ENCODE measurements at places on chromosomes 4 and X.
A peak's percentile ranks its signal among the peaks of the same experiment; 100 is the strongest.

- DNase-seq, result peak; percentile 16
These were observed 95.4 kb upstream of the MAML3 start for GRCh38 chr4:140249351-140249750.

DNA sequence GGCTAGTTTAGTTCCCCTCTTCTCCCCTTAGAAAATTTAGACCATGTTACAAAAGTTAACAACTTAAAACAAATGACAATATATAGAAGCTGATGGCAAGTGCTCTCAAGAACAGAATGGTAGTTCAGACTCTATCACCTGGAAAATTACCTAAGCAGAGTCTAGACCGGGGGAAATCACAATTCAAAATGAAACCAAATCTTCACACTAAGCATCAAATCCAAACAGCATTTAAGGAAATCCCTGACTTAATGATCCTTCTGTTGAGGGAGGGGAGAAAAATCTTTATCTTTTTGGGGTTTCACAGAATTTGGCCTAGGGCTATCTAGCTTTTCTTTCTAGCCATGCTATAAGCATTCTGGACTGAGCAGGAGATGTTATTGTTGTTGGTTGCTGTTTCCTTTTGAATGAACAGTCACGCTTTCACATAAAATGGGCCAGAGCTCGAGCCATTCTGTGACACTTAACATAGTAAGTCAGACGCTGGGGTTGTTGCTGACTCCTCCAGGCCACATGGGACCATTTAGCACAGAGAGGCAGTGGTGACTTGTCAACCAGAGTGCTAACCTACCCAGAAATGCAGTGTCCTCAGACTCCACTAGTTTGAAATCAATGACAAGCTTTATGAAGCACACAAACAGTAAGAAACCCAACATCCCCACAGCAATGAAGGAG lies 16.0 kb upstream of the LSM6 start:
- DNase-seq, result no peak

GRCh38 chr4:188300385-188300784 lies 161.1 kb downstream of the TRIML1 start:
- no peak for DNase-seq

GRCh38 chr4:137421796-137422195 lies 110.5 kb downstream of the PCDH18 start:
- no peak for DNase-seq

GRCh38 chr4:38641811-38642210 lies 22.2 kb upstream of the KLF3 start:
- DNase-seq, result no peak

DNA sequence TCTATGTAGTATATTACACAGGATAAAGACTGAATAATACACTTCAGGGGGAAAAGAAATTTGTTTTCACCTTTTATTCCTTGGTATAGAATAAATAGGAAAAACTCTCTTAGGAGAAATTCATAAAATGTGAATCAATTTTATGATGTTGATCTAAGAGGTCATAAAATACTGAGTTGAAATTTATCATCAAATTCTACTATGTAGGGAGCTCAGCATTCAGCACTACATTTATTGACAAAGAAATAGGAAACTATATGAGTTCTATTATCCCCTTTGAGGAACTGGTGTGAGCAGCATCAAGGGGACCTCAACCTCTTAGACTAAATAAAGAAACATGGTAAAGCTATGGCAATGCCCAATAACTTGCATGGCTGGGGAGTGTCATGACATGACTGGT lies 348.2 kb upstream of the SMIM31 start:
- DNase-seq, result no peak

GRCh38 chr4:141158219-141158618 lies 24.9 kb upstream of the RNF150 start:
- DNase-seq, result no peak

- DNase-seq, result peak; percentile 36
These were observed 23.6 kb upstream of the SMPX start for GRCh38 chrX:21781525-21781924.

GRCh38 chr4:61200187-61200915 lies at the start of gene ADGRL3:
TSS of gene ADGRL3 (plus strand) at chr4:61200326.
- no peak for DNase-seq

DNA sequence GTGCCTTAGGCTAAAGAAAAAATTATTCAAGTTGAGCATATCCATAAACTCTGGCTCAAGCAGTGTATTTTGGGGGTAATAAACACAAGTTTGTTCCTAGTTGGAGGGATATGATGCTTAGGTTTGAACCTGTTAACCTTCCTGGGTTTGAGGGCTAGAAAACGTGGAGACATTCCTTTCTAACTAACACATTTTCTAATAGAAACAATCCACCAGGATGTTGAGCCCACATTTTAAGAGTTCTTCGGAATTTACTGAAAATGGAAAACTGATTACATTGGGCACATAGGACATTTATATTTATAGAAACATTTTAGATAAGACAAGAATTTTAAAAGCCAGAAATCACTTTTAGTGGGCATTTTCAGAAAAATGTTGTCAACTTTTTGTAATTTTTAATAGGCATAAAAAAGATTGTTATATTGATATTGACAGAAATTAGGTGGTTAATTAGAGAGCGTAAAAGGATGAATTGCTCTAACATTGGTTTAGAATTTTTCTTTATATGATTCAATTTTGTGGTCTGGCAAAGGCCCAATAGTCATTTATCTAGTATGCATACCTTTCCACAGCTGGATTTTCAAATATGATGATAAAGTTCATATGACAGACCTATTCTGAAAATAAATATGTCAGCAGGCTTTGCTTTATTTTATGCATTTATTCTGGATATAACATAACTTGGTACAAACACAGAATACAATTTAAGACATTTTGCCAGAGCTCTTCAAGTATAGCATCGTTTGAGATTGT lies 49.2 kb downstream of the CEP44 start:
- DNase-seq, result no peak

GRCh38 chr4:9933956-9934355 lies 87.3 kb downstream of the SLC2A9 start:
- DNase-seq, result no peak

DNA sequence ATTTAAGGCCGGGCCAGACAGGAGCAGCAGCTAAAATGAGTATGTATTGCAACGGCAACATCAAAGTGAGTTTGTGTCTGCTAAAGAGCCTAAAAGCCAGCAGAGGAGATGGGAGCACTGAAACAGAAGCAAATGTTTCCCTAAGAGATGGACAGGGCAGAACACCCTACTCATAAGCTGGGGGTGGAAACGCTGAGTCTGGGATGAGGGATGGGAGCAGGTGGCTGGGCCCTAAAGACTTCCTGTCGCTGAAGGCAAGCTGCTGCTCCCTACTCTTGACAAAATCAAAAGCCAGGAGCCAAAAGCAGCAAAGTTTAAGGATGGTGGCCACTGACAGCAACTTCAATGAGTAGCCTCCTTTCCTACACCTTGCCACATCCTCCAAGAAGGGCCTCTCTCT lies 40.6 kb upstream of the NAP1L5 start:
- no peak for DNase-seq

- no peak for DNase-seq
These were observed 56.0 kb downstream of the GSX2 start for GRCh38 chr4:54155936-54156335.

GRCh38 chr4:106584337-106584989 lies 215.9 kb upstream of the GIMD1 start:
- no peak for DNase-seq

- no peak for DNase-seq
These were observed 6.9 kb upstream of the TRIM2 start for GRCh38 chr4:153197301-153197700.

DNA sequence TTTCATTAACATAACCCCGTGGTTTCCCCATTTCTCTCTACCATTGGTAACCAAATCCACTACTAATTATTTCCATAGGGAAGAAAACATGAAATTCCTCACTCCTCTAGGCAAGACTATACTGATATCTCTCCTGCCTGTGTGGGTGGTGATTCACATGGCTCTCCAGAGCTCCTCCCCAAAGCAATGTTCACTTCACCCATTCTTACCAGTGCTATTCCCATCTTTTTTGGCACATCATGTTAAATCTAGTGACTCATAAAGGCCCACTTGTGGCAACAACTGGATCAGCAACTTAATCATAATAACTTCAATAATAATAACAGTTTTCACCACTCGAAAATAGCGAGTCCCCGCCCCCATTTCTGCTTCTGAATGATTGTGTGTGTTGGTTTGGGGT lies 6.1 kb upstream of the HCCS start:
- DNase-seq, result no peak

DNA sequence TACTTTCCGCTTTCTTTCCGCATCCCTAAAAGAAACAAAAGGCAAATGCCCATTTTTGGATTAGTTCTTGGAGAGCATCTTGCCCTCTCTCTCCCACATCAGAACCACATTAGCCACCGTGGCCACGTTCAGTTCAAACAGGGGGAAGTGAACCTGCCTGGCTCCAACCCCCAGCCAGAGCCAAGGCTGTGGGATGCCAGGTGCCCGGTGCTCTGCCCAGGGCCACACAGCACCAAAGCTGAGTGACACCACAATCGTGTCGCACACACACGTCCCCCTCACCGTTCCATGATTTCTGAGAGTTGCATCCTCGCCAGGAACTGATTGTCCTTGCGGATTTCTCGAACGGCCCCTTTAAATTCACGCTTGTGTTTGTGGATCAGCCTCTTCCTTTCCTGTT lies 24.3 kb downstream of the NOP14 start:
- no peak for DNase-seq

DNA sequence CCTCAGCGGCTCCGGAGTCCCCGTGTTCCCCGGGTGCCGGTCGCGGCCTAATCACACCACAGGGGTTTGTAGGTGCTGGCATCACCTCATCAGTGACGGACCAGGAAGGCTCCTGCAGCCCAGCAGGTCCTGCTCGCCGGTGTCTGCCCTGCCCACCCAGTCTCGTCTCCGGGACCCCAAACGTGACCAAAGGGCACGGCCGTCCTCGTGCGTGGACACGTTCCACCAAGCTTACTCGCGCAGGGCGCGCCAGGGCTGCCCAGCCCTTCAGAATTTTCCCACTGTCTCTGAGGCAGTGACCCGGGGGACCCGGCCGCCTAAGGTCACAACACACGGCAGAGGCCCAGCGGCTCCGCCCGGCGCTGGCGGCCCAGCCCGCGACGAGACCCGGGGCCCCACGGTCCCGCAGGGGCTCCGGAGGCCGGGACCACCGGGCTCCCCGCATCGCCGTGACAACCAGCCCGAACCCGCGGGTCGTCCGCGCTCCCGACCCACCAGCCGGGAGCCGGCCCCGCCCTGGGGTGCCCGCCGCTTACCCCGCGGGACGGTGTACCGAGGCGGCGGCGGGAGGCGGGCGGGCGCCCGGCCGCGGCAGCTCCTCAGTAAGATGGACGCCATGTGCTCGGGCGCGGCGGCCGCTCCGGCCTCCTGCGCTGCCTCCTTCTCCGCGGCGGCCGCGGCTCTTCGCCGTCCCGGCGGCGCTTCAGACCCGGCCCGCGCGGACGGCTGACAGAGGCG lies 454 bp downstream of the LETM1 start:
- peak; percentile 18 for DNase-seq

GRCh38 chrX:128807367-128807766 lies 715.9 kb downstream of the SMARCA1 start:
- DNase-seq, result peak; percentile 10

DNA sequence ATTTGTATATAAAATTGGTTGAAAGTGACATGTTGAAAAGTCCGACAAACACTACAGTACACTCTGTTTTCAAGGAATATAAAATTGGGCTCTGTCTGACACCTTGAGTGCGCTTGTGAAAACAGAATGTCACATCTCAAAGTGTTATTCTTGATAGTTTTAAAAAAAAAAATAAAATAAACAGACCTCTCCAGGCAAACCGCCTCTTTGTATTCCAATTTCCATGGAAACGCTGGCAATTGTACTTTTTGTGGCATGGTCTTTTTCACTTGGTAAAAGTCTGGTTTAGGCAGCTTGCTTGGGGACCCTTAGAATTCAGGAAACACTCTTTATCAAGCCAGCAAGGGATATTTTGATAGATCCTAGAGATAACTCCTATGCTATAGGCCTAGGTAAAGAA lies 302.5 kb downstream of the RAB28 start:
- DNase-seq, result no peak

DNA sequence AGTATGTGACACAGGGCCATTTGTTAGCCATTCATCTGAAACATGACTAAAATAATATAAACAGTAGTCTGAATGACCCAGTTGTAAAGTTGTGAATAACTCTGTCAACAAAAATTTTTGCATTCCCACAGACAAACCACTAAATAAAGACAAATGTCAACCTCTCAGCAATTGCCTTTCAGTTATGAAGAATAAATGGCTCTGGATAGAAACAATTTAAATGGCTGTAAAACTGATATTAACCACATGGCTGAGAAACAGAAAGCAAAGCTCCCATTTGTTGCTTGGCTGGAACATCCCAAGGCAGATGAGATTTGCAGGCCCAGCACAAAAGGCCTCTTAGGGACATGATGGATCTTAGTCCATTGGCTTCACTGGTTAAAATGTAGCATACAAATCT lies 296.3 kb downstream of the GALNTL6 start:
- DNase-seq, result no peak

Measured in CD4-positive, CD25-positive, alpha-beta regulatory T cell (primary cell).